ENCODE measurements at places on chromosomes 4 and X.
A peak's percentile ranks its signal among the peaks of the same experiment; 100 is the strongest.

GRCh38 chrX:2521927-2522386 is 21.2 kb upstream of the DHRSX start:
- H3K36me3 ChIP-seq: no peaks in the 10 kb centered on the region
- H3K4me1 ChIP-seq: no peaks in the 10 kb centered on the region
- no peak overlapping the region for H3K4me3 ChIP-seq
- H3K27ac ChIP-seq: no peak overlapping the region
- H3K27me3 ChIP-seq: no peaks in the 10 kb centered on the region
- DNase-seq: no peak

GRCh38 chr4:52126966-52127365 is 75.9 kb downstream of the SPATA18 start:
- no peaks in the 10 kb centered on the region for H3K27me3 ChIP-seq
- H3K27ac ChIP-seq: no peak overlapping the region
- H3K4me1 ChIP-seq: no peaks in the 10 kb centered on the region
- no peak overlapping the region for H3K4me3 ChIP-seq

GRCh38 chr4:165721815-165722214 is 151.2 kb upstream of the TLL1 start:
- H3K36me3 ChIP-seq: no peaks in the 10 kb centered on the region
- H3K4me1 ChIP-seq: no peaks in the 10 kb centered on the region
- H3K27me3 ChIP-seq: no peaks in the 10 kb centered on the region
- no peak for DNase-seq

GRCh38 chr4:118953276-118953675 is 64.6 kb downstream of the SYNPO2 start:
- H3K4me1 ChIP-seq: peaks cover 5% of the 10 kb centered on the region
- H3K27ac ChIP-seq: peak overlapping the region; percentile 88
- H3K27me3 ChIP-seq: no peaks in the 10 kb centered on the region
- no peak for DNase-seq

DNA sequence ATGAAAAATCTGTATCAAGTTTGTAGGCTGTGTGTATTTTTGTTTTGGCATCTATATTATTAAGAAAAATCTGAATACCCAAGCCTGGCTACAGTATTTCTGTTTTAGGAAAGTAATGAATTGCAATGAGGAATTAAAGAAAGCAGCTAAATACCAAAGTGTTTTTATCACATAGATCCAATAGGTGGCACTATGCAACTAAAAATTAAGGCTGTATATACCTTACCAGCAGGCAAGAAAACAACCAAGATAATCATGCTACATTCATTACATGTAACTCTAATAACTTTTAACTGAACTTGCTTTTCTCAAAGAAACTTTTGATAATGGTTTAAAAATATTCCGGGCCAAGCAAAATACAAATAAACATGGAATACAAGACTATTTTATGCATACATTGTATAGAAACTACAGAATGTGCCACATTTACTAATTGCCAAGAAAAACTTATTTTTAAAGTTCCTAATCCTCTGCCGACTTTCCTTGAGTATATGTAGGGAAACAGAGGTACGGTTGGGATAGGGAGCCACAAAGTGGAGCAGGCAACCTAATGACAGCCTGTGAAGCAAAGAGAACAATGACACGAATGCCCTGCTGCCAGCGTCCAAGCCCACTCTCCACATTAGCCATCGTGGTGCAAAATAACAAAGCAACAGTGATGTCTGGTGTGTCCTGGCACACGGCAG is 63.7 kb downstream of the SEC24D start:
- H3K36me3 ChIP-seq: no peaks in the 10 kb centered on the region
- H3K27me3 ChIP-seq: no peaks in the 10 kb centered on the region
- peaks cover 5% of the 10 kb centered on the region for H3K4me1 ChIP-seq
- no peak overlapping the region for H3K4me3 ChIP-seq

DNA sequence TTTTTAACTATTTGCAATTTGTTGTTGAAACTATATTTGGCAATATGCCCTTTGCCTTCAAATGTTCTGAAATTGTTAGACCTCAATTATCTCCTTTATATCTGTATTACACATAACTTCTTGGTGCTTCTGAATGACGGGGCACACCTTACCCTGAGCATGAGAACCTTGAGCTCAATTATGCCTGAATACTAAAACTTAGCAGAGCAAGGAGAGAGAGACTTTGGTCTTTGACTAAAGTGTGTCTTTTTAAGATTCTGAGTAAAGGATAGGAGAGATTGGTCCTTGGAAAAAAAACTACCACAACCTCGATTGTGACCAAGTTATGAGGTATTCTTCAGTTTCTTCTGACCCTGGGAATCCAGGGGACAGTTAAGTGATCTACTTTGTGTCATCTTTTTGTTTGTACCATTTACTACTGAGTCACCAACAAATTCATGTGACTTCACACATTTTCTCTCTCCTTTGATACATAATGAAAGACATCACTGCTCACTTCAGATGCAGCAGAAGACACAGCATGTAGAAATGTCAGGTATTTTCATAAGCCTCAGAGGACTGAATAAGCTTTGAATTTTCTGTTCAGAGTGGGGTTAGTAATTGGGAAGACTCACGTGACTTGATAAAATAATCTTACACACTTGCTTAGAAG is 51.4 kb downstream of the PTTG2 start:
- no peak overlapping the region for H3K4me3 ChIP-seq
- peak overlapping the region; percentile 91 for H3K27ac ChIP-seq
- no peak for DNase-seq
- H3K4me1 ChIP-seq: peaks cover 25% of the 10 kb centered on the region
- no peaks in the 10 kb centered on the region for H3K27me3 ChIP-seq

All from uterus (tissue), 4 donors.